ENCODE measurements at places on chromosomes 4 and X.
A peak's percentile ranks its signal among the peaks of the same experiment; 100 is the strongest.

DNA sequence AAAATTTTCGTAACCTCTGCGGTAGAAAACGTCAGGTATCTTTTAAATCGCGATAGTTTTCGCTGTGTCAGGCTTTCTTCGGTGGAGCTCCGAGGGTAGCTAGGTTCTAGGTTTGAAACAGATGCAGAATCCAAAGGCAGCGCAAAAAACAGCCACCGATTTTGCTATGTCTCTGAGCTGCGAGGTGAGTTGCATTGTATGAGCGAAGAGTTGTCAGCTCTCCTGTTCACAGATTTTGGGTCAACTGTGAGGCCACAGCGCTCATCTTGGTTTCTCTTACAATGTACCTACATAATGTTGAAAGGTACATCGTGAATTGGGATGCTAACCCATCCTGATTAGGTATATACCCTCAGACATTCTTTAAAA, 486 bp downstream of the CLCN3 start:
- DNase-seq = no peak

DNA sequence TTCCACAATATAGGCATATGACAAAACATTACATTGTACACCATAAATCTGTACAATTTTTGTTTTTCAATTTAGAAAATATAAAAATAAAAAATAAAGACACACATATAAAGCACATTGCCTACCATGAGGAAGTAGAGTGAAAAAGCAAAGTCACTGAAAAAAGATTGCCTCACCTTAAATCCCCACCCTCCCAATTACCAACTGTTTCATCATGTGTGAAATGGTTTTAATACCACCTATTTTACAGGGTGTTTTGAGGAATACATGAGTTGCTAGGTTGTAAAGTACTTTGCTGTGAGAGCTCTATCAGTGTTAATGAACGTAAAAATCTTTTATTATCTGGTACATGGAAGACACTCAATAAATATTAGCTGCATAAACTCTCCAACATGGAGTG, 373.6 kb upstream of the NDST3 start:
- DNase-seq = no peak

DNA sequence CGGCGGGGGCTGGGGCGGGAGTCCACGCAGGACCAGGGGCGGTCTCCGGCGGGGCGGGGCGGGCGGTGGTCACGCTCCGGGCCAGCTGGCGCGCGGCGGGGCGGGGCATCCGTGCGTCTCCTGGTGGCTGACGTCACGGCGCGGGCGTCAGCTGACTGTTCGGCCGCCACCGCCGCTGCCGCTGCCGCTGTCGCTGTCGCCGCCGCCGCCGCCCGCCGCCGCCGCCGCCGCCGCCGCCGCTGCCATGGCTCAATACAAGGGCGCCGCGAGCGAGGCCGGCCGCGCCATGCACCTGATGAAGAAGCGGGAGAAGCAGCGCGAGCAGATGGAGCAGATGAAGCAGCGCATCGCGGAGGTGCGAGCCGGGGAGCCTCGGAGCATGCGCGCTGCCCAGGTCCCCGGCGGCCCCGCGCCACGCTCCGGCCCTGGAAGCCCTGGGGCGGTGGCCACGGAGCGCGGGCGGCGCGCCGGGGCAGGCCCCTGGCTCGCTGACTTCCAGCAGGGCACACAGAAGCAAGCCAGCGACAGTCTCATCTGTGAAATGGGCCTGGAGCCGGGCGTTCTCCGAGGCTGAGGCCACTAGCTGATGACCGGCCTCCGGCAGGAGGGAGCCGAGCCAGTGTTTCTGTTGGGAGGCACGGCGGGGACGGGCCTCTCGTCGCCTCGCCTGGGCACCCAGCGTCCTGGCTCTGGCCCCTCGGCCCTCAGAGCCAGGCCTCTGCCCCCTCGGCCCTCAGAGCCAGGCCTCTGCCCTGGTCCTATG, at the start of gene FAM50A:
Gene FAM50A (plus strand): TSS at position 150 of the 763 bp plus-strand sequence. CDS start 95 bp downstream, at position 245.
- DNase-seq = peak; percentile 73

DNA sequence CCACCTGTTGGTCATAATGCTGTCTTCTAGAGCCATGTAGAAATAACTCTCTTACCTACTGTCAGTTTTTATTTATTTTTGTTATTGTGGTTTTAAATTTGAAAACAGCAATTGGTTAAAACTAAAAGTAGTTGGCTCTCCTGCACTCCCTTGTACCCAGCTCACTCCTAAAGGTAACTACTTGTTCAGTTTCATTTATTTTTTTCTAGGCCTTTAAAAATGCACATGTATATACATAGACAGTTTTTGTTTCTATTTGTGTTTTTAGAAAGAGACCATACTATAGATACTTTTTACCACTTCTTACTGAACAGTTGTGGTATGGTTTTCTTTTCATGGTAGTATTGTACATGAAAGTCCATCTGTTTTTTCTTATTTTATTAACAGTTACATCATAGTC, 16.8 kb downstream of the SMAD1 start:
- no peak for DNase-seq

- DNase-seq = no peak
These were observed 372.2 kb downstream of the TRIML1 start for GRCh38 chr4:188511431-188511830.

GRCh38 chrX:57902633-57903032, 7.6 kb downstream of the ZXDA start:
- no peak for DNase-seq

GRCh38 chr4:3145234-3145924, 70.9 kb downstream of the HTT start:
- no peak for DNase-seq

DNA sequence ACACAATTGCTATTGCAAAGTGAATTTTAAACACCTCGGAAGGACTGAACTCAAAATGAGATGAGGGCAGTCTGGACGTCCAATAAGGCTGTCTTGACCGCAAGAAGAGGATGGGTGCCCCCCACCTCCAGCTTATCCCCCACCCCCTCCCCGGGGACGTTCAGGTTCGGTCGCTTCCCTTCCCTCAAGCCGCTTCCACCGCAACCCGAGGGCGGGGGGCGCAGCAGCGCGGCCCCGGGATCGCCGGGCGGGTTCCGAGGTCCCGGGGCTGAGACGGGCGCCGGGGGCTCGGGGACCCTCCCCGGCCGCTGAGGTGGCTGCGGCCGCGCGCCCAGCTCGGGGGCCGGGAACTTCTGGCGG, 480 bp downstream of the USP46 start:
- DNase-seq = no peak

GRCh38 chrX:38803588-38804431, 2.6 kb downstream of the MID1IP1 start:
- DNase-seq = peak; percentile 69

DNA sequence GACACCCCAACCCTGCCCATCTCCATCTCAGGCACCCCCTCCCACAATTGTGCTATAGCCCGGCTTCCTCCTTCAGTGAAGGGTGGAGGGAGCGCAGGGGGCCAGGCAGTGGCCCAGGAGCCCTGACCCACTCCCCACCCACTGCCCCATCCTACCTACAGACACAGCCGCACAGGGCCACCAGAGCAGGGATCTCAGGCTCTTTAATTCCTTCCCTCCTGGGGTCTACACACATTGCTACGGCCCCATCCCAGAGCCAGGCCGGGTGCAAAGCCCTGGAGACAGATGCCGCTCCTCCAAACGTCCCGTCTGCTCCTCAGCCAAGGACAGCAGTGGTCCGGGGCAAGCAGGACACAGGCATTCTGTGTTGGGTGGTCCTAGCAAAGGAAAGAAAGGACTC, 12.8 kb upstream of the DUSP9 start:
- DNase-seq = no peak

- no peak for DNase-seq
These were observed 102.3 kb downstream of the PSAPL1 start for GRCh38 chr4:7332216-7333023.

- DNase-seq = no peak
These were observed 160.1 kb upstream of the ANKRD50 start for GRCh38 chr4:124872659-124873058.

DNA sequence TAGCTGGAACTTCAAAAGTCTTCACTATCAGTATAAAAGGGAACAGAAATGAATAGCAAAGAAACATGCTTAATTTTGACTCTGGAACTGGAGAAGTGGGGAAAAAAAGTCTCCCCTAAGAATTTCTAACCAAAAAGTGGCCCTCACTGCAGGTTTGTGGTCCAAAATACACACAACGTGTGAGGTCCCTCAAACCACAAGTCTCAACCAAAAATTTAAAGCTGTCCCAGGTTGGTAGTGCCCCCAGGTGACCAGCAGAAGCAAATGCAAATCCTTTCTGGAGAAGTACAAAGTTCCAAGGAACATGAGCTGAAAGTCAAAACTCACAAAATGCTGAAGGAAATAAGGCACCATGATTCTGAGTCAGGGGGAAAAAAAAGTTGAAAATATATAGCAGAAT, 23.6 kb upstream of the VAMP7 start:
- DNase-seq = peak; percentile 2

DNA sequence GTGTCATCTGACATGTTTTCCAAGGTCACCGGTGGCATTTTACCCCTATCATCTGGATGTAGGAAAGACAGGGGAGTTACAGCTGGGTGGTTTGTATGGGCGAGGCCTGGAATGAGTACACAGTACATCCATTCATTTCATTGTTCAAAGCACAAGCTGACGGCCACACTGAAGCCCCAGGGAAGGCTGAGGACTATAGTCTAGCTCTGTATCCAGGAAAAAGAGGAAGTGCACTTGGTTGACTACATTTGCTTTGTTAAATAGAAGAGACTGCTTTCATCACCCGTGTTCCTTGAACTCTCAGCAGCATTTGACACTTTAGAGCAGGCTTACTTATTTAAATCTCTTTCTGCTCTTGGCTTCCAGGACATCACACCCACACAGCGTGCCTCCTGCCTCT, 1041.0 kb upstream of the TENM3 start:
- DNase-seq = no peak

- DNase-seq = no peak
These were observed 189.8 kb upstream of the AFF2 start for GRCh38 chrX:148310426-148311165.

GRCh38 chr4:60259781-60260180, 940.3 kb upstream of the ADGRL3 start:
- no peak for DNase-seq

DNA sequence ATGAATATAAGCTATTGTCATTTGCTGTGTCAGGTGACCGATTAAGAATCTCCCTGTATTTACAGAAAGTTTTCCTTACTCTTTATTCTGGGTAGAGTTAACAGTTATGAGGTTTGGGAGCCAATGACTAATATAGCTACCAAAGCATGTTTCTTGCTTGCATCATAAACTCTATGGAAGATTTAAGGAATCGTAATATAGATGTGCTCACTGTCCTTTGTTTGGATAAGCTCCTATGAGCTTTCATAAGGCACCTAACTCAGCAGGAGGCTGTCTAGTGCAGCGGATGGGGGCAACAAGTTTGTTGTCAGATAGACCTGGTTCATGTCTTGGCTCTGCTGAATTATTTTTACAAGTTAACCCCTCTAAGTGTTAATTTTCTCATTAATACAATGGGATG, 75.0 kb upstream of the PAQR3 start:
- DNase-seq = no peak

- DNase-seq = no peak
These were observed 2.8 kb upstream of the AWAT1 start for GRCh38 chrX:70231666-70232065.

- no peak for DNase-seq
These were observed 108.6 kb downstream of the ARHGAP6 start for GRCh38 chrX:11557120-11557519.

- no peak for DNase-seq
These were observed 250.3 kb downstream of the DCLK2 start for GRCh38 chr4:150328496-150328895.

DNA sequence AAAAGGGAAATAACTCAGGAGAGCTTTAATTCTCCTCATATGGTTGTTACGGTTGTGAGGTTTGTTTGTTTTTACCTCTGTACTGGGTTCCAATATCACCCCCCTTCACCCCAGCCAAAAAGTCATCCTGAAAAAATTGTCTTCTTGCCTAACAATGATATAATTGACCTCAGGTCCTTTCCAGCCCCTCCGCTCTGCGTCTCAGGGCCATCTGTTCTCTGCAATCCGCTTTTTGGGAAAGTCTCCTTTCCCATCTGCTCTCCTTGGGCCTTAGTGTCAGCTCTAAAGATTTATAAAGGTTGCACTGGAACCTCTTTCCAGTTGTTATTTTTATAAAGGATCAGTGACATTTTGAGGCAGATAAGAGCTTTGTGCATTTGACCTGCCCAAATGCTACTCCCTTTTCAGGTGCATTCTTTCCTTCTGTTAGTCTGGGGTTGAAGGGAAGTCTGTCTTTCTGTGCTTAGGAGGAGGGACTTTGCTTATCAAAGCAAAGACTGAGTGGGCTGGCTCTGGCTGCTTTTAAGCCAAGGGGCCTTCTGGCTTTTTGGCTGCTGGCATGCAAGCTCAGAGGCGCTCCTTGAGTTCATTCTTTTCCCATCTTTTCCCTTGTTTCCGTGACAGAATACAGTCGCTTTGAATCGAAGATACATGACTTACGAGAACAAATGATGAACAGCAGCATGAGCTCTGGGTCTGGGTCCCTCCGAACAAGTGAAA, 34.1 kb downstream of the DLG3 start:
- DNase-seq = no peak

- no peak for DNase-seq
These were observed 268.6 kb downstream of the DTHD1 start for GRCh38 chr4:36549992-36550391.

DNA sequence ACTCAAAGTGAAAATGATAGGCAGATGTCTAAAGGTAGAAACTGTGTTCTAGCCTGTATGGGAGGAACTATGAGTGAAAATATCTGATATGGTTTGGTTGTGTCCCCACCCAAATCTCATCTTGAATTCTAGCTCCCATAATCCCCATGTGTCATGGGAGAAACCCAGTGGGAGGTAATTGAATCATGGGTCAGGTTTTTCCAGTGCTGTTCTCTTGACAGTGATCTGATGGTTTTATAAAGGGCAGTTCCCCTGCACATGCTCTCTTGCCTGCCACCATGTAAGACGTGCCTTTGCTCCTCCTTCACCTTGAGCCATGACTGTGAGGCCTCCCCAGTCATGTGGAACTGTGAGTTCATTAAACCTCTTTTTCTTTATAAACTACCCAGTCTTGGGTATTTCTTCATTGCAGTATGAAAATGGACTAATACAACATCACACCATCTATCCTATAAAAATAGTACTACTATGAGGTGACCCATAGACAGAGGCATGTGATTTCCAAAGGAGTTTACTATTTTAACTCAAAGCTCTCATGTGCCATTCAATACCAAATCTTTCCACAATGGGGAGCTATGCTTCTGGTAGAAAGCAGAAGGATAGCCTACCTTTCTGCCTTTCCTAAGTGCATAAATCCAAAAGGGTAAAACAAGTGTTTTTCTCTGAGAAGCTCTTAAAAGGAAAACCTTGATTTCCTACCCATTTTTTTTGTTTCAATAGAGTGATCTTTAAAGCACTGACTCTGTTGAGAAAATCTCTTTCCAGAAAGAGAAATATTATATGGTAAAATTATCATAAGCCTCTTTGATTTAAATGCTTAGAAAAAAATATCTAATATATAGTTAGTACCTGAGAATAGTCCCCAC, 38.8 kb downstream of the SEC31A start:
- DNase-seq = peak; percentile 40

DNA sequence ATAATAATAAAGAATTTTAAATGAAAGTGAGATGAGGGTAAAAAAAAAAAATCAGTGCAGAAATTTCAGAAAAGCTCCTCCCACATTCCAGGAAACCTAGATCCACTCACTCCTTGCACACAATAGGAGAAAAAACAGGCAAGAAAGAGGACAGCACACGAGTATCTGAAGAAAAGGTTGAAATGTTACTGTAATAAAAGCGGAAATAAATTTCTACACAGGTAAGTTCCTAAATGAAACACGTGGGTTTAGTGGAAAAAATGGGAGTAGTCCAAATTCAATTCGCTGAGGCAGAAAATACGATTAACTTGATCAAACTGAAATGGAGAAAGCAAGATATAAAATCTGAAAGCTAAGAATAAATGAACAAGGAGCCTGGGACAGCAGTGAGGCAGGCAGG, 2.0 kb upstream of the ACE2 start:
- no peak for DNase-seq

- peak; percentile 33 for DNase-seq
These were observed 484.2 kb downstream of the BCOR start for GRCh38 chrX:39613482-39613995.

Data from dermis microvascular lymphatic vessel endothelial cell (primary cell).